ENCODE measurements at places on chromosomes 2 and 18. TPM values are rescaled to one million over a fixed set of nuclear protein-coding genes. Genes with fewer than 3 reads are reported as not detected.

DNA sequence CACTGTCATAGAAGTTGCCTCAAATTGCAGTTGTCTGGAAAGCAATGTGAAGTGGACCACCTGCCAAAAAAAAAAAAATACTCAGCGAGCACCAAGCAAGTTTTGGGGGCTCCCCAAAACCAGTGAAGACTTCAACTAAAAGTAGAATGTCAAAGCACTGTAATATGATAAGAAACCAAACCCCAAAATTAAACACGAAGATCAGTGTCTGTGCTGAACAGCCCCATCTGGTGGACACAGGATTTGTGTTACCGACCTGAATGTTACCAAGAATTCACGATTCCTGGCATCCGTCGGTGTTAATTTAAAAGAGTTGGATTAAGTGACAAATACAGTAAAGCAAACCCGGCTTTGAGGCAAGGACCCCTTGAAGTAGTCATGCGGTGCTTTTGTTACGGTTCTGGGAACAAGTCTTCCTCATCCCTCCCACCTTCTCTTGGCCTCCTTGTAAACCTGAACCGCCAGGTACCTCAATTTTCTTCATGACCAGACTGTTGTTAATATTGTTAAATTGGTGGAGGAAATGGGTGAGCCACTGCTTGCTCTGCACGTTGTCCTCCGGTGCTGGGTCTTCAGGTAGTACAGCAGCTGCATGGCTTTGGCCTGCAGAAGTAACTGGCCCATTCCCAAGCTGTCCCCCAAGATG is 31.3 kb upstream of the SSB start:
- peak; percentile 59 for DNase-seq

DNA sequence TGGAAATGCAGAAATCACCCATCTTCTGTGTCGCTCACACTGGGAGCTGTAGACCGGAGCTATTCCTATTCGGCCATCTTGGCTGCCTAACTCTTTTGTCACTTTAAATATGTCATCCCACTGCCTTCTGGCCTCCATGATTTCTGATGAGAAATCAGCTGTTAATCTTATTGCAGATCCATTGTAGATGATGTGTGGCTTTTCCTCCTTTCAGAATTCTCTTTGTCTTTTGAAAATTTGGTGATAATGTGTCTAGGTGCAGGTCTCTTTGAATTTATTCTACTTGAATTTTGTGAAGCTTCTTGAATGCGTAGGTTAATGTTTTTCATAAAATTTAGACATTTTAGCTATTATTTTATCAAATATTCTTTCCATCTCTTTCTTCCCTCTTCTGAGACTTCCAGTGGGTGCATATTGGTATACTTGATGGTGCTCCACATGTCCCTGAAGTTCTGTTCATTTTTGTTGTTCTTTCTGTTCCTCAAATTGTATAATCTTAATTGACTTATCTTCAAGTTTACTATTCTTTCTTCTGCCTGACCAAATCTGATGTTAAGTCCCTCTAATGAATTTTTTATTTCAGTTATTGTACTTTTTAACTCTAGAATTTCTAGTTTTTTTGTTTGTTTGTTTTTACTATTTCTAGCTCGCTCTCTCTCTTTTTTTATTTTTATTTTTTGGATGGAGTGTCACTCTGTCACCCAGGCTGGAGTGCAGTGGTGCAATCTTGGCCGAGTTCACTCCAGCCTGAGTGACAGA is 90.8 kb upstream of the DLX2 start:
- DNase-seq = no peak

GRCh38 chr2:120737340-120738101 is 1.9 kb downstream of the GLI2 start:
- DNase-seq = no peak

GRCh38 chr2:77270433-77270832 is 251.7 kb downstream of the LRRTM4 start:
- DNase-seq = no peak

- DNase-seq = no peak
Measured at GRCh38 chr18:13219593-13220159, 1.1 kb downstream of the LDLRAD4 start.

DNA sequence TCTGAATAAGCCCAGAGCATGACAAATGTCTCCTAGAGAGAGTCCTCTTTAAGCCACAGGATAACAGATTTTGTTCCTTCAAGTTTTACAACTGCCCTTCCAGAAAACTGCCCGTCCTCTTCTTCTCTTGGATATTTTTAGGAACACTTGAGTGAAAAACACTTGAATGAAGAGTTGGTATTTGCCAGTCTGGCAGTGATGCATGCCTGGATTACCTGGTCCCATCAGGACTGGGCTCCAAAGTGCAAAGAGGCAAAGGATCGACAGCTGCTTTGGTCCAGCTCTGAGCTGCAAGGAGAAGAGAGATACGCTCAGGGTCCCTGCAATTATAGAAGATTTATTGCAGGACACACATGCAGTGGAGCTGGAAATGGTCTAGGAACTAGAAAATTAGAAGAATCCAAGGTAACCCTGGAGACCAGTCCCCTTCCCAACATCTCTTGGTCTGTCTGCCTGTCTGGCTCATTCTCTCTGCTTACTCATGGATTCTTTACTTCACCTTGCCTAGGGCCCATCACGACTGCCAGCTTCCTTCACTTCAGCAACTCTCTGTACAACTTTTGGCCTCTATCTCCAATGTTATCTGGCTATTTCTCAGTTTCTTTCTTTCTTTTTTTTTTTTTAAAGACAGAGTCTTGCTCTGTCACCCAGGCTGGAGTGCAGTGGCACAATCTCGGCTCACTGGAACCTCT is 112.1 kb upstream of the SIX2 start:
- DNase-seq = peak; percentile 37

DNA sequence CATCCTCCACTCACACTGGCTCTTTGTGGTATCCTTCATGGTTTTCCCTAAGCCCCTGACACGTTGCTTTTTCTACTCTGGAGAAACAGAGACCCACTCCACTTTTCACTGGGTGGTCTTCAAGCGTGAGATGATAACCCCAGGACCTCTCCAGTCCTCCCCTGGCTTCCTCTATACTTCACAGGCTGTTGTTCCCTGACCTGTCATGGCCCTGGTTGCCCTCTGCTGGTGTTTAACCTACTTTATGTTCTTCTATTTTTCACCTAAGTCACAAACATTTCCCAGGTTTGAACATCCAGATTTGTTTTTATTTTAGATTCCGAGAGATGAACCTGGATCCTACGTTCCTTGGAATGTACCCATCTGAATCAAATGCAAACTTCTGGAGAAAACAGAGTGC is 84.5 kb downstream of the AOX1 start:
- DNase-seq = no peak

GRCh38 chr2:233712611-233713261 is at the start of gene UGT1A5:
Gene UGT1A5, plus strand, starts transcription at chr2:233712907. Its CDS starts 85 bp downstream, at chr2:233712992.
- DNase-seq = no peak

DNA sequence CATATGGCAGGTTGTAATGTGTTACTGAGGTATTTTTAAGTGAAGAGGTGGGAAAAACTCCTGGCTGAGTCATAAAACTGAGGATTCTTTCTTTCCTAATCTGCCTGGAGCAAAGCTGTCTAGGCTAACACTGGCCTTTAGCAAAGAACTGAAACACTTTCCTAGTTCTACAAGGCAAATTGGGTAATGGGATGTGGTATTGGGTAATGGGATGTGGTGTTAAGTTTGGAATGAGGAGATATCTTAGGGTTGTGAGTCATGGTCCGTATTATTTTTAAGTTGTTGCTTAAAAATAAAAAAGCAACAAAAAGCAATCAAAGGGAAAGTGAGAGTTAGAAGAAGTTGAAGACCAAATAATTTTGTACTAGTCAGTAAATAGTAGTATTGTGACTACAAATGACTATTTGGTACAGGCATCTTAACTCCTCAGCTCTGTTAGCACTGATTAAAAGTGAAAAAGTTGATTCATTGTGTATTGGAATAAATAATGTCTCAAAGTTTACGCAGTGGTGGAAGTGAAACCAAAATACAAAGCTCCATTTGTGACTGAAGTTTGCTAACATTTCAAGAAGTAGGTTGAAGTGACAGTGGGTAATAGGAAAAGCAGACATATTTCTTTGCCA is 216.8 kb downstream of the CAMKMT start:
- peak; percentile 71 for DNase-seq

The TMEM237 gene
- 132 TPM for total RNA-seq

- no peak for DNase-seq
Measured at GRCh38 chr2:28927878-28928277, 33.4 kb downstream of the WDR43 start.

The HMSD gene
- total RNA-seq = not detected

- no peak for DNase-seq
Measured at GRCh38 chr18:47143153-47143552, 7.1 kb downstream of the HDHD2 start.

GRCh38 chr2:233042549-233042948 is 10.1 kb downstream of the NEU2 start:
- DNase-seq = no peak

The ANKRD44 gene
- total RNA-seq = 11.3 TPM

DNA sequence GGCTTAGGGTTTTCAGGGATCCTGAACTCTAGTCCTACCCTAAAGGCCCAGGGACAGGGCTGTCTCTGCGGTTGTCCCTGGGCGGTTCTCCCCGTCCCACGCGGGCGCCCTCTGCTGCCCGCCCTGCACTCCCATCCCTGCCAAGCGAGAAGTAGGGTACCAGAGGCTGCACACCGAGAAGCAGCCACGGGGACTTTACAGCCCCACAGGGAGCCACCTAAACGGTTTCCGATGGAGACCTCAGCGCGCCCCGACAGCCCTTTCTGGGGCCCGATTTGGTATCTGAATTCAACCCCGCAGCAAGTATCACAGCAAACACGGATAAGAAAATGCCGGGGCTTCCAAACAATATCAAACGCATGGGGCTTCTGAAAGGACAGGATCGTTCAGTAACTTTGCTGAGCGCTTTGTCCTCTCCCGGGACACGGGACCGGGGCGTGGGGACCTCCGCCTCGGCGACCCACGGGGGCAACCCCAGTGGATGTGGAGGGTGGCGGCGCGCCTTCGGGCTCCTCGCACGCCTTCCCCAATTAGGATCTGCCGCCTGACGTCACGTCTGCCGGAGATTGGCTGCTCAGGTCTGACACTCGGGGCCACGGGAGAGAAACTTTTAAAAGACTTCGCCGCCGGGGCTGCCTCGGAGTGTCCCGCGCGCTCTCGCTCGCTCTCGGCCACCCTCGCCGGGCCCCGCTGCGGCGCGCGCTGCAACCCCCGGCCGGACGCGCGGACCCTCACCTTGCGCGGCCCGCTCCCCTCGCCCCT is at the start of gene LTBP1:
LTBP1 (plus strand) TSS at position 640 of the 762 bp plus-strand sequence. CDS start 372 bp downstream, outside the sequence.
- peak; percentile 76 for DNase-seq

DNA sequence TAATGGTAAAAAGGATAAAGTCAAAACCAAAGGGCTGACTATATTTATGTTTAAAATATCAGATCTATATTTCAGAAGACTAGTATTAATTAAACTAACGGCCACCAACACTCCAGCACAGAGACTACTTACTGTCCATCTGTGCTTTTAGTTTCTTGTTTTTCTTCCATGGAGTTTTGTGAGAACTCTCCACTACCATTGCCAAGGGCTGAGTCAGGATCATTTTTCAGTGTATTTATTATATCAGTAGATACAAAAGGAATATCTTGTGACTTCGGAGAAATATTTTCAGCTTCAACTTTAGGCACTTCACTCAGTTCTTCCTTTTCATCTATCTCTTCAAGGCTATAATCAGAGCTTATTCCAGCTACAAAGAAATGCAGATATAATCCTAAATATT is 79.1 kb upstream of the GRB14 start:
- DNase-seq = no peak

DNA sequence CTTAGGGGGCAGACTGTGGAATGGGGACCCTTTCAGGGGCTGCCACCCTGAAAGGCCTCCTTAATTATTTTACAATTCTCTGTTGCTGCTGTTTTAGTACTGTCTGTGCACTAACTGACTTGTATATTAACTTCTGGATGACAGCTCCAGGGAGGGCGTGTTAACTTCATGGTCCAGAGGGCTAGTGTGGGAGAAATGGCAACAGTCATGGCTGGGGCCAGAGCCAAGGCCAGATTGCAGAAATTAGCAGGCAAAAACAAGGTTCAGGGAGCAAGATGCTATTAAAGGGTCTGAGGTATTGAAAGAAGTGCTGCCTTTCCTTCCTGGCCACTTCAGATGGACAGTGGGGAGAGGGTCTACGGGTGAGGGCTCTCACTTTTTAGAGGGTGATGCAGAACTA is 9.1 kb downstream of the WIPF1 start:
- DNase-seq = no peak

DNA sequence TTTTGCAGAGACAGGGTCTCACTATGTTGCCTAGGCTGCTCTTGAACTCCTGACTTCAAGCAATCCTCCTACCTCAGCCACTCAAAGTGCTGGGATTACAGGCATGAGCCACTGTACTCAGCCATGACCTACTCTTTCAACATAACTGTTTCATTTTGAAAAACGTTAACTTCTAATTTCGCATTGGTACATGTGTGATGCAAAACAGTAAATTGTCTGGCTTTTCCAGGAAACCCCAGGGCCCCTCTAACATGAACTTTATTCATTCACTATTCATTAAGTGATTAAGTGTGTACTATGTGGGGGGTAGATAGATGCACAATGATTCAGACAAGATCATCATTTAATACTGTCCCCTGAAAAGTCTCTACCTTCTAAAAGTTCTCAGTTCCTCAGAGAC is 364.9 kb downstream of the SS18 start:
- no peak for DNase-seq

GRCh38 chr2:42725657-42726056 is 38.3 kb downstream of the OXER1 start:
- DNase-seq = peak; percentile 3

- no peak for DNase-seq
Measured at GRCh38 chr2:149904352-149905175, 317.0 kb upstream of the MMADHC start.

GRCh38 chr2:203360833-203361430 is 32.7 kb downstream of the ABI2 start:
- DNase-seq = no peak

- no peak for DNase-seq
Measured at GRCh38 chr2:103986001-103986400, 867.9 kb upstream of the POU3F3 start.

The NT5DC4 gene
- total RNA-seq = not detected

- DNase-seq = no peak
Measured at GRCh38 chr18:25111377-25112288, 240.3 kb downstream of the ZNF521 start.

- DNase-seq = no peak
Measured at GRCh38 chr2:71538656-71539265, 85.4 kb downstream of the DYSF start.

GRCh38 chr18:28174181-28174905 is 2.6 kb downstream of the CDH2 start:
- no peak for DNase-seq

The B3GNT7 gene
- total RNA-seq = 0.60 TPM

DNA sequence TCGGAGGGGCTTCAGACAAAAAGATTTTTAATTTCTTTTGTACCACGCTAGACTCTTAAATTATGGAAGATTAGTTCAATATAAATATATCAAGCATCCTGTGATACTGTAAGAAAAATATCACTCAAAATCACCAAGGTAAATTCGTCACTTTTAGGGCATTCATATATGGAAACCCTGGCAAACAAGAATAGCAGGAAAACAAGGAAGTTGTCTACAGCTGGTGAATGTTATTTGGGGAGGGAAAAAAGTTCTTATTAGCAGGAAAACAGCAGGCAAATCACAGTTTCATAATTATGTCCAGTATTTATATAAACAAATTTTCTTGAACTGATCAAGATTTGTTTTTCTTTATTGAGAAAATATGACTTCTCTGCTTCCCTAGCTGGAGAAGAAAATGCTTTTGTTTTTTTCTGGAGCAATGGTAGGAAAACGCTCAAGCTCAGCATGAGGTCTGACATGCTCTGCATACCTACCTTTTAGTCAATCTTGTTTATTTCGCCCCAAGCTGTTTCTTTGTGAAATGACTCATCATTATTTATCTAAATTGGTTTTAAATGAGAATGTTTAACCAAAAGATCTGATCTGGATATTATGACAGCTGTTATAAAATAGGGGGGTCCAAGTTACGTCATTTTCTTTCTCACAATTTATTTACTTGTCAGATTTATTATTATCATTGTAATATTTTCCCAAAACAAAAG is 14.7 kb downstream of the LINC00305 start:
- no peak for DNase-seq
